ENCODE measurements at places on chromosomes 7 and 10.

DNA sequence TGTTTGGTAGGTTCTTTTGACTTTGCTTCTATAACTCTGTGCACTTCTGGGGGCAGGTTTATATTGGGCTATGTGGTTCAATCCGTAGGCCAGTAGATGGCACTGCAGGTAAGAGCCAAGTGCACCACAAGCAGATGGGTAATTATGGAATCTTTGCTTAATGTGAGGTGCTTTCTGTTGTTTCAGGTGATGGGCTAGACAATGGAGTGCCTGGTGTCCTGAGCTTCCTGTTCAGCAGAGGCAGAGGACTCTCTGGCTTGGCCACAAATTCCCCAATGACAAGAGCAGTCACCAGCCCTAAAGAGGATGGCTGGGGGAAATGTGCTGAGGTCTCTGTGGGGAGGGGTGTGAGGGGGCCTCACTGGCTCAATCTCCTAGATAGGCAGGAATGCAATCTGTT is 455.0 kb downstream of the CCSER2 start:
- DNase-seq = no peak

- DNase-seq = no peak
Measured at GRCh38 chr10:58319599-58319998, 15.2 kb upstream of the UBE2D1 start.

DNA sequence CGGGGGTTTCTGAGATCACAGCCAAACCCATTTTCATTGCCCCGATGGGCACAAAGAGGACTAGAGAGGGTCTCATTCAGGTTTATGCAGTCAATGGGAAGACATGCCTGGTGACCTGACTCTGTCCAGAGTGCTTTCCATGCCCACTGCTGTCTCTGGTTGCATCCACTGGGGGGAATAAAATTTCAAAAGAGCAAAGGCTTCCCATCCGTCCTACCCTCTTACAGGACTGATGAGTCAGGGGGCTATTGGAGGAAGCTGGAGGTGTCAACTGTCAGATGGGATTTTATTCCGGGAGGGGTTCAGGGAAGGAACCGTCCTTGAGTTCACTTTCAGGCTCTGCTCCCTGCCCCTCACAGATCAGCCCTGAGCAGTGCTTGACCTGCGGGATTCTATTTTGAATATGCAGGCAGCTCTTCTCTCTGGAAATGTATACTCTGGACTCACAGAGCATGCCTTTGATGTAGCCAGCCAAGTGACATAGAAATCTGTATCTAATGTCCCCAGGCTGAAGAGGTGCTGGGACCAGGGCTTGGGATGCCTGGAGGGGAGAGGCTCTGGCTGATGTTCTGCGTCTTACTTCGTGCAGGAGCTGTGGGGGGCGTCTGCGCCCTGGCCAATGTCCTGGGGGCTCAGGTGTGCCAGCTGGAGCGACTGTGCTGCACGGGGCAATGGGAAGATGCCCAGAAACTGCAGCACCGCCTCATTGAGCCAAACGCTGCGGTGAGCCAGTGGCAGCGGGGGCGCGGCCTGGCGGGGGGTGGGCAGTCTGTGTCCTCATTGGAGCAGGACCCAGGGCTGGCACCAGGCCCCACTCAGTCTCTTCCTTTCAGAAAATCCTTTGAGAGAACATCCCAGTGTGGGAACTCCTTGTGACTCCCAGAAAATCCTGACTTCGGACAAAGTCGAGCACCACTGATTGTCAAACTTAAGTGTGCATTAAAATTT is 12.0 kb downstream of the C10orf62 start:
- DNase-seq = no peak

DNA sequence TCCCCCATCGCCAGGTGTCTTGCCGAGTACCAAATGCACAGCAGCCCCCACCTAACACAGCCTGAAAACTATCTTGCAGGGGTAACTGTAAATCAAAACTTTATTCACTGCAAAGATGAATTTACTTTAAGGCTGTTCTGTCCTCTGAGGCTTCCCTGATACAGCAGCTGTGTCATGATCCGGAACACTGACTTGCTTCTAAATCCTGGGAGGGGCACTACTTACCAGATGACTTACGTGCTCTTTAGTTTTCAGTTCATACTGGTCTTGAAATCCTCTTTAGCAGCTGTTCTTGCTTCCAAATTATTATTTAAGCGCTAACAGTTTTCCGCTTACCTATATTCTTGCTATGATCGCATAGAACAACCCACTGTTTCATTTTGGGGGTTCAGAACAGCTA is 4.9 kb downstream of the DYNC1I1 start:
- DNase-seq = no peak

- DNase-seq = no peak
Measured at GRCh38 chr7:66522518-66522917, 106.2 kb upstream of the KCTD7 start.

All from NCI-H460 (cell line).